ENCODE measurements at places on chromosomes 4 and X.

GRCh38 chr4:72564184-72564583 is 4.8 kb downstream of the ADAMTS3 start:
- DNase-seq: no peak

- no peak for DNase-seq
Measured at GRCh38 chr4:123740236-123740635, 343.6 kb downstream of the SPRY1 start.

DNA sequence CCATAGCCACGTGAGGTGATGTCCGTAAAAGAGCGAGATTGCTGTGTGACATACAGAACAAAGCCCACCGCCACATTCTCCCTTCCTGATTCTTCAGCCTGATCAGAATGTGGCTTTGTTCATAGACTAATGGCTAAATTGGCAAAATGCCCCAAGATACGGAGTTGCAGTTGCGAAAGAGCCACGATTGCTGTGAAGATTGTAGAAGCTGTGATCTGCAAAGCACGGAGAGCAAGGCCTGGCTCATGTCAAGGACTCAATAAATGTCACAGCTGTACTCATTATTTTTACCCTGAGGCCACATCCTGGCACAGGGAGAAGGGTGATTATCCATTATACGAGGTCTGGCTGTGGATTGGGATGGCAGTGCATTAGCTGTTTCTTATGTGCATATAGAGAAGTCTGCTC is 34.2 kb downstream of the ARSD start:
- no peak for DNase-seq

GRCh38 chrX:456551-457291 is 70.0 kb upstream of the PPP2R3B start:
- DNase-seq: no peak

DNA sequence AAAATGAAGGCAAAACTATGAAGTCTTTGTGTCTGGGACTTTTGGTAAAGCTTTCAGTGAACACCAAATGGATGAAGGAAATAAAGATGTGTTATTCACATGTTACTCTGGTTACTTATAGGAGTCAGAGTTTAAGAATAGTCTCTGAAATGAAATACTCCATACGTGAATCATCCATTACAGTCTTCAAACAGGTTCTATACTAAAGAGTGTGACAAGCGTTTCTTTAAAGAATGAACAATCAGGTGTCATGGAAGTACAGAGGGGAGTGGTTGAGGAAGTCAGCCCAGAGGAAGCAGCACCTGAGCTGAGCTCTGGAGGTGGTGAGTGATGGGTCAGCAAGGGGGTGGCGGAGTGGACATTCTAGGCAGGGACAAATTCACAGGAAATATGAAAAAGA is 41.8 kb upstream of the SORBS2 start:
- DNase-seq: no peak
